ENCODE measurements at places on chromosomes 7 and 10. TPM values are rescaled to one million over a fixed set of nuclear protein-coding genes. Genes with fewer than 3 reads are reported as not detected.
A peak's percentile ranks its signal among the peaks of the same experiment; 100 is the strongest.

DNA sequence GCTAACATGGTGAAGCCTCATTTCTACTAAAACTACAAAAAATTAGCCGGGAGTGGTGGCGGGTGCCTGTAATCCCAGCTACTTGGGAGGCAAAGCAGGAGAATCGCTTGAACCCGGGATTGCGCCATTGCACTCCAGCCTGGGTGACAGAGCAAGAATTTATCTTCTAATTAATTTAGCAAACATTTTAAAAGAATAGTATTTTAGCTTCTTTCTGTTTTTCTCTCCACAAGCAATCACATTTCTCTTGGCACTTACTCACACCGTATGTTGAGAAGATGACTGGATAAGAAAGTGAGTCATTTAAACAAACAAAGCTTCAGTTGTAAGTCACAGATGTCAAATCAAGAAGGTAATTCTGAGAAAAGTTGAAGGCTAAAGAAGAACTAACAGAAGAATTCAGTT is 264.0 kb downstream of the ARL4A start:
- DNase-seq, result no peak

DNA sequence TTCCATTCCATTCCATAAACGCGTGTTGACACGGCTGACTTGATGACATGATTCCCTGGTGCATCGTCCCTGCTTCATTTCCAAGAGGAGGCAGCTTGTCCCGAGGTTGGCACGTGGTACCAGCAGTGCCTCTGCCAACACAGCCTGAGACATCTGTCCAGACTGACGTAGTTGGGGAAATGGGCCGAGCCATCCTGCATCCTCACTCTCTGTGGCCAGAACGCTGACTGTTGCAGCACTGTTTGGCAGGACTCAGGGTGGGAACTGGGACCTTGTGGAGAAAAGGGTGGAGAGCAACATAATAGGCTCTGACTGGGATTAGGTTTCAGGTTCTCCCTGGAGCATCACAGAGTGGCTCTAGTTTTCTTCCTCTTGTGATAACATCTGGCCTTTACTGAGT is 118.6 kb upstream of the BTBD16 start:
- no peak for DNase-seq

- DNase-seq, result no peak
Observed at GRCh38 chr10:22010539-22010938, 7.0 kb upstream of the DNAJC1 start.

- peak; percentile 43 for DNase-seq
Observed at GRCh38 chr10:101021692-101022251, 9.2 kb downstream of the PDZD7 start.

SSC4D gene
- not detected for total RNA-seq
